ENCODE measurements at places on chromosomes 11 and 22. TPM values are rescaled to one million over a fixed set of nuclear protein-coding genes. Genes with fewer than 3 reads are reported as not detected.

GRCh38 chr11:92140021-92140420 lies 84.6 kb upstream of the FAT3 start:
- H3K36me3 ChIP-seq = no peaks in the 10 kb centered on the region
- no peaks in the 10 kb centered on the region for H3K4me1 ChIP-seq
- H3K27ac ChIP-seq = no peak overlapping the region

The SPCS2 gene
- 198 TPM for polyA plus RNA-seq

DNA sequence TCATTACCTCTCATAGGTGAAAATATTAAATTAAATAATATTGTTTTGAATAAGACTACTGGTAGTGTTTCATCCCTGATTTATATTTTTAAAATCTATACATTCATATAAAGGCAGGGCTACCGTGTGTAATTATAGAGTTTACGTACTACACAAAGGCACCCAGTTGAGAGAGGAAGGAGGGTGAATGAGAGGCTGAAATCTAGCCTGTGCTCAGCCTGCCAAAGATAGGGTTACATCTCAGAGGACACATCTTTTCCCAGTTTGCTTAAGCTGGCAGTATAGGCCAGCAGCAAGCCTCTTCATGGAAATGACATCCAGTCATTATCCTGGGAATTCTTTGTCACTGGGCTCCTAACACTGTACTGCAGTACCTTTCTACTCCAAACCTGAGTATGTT lies 7.5 kb upstream of the B3GNT6 start:
- no peak overlapping the region for H3K27ac ChIP-seq
- H3K27me3 ChIP-seq = peaks cover 27% of the 10 kb centered on the region
- DNase-seq = no peak
- H3K4me3 ChIP-seq = no peak overlapping the region

- H3K4me1 ChIP-seq = no peaks in the 10 kb centered on the region
- no peak for DNase-seq
- no peak overlapping the region for H3K27ac ChIP-seq
- H3K36me3 ChIP-seq = no peaks in the 10 kb centered on the region
- peaks cover 6% of the 10 kb centered on the region for H3K27me3 ChIP-seq
Measured at GRCh38 chr11:44880953-44881352, 69.7 kb downstream of the TP53I11 start.

Measured in naive B cell (primary cell).